ENCODE measurements at places on chromosomes 3 and 15.
A peak's percentile ranks its signal among the peaks of the same experiment; 100 is the strongest.

GRCh38 chr15:72375501-72375845 is 341 bp downstream of the HEXA start:
- no peak for DNase-seq

DNA sequence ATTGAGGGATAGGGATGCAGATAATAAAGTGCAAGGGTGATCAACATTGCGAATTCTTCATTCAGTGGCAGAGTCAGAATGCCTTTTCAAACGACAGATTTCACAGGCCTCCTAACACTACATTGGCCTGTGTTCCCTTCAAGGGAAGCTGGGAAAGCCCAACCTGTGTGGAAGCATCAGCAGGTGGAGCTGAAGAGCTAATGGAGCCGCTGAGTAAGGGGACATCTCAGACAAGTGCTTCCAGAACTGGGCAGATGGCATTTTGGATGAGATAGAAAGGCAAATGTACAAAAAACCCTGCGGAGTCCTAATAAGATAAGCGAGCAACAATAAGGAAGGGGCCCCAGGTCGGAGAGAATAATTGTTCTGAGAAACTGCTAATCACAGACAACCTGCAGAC is 8.5 kb upstream of the SLC24A5 start:
- DNase-seq, result no peak

DNA sequence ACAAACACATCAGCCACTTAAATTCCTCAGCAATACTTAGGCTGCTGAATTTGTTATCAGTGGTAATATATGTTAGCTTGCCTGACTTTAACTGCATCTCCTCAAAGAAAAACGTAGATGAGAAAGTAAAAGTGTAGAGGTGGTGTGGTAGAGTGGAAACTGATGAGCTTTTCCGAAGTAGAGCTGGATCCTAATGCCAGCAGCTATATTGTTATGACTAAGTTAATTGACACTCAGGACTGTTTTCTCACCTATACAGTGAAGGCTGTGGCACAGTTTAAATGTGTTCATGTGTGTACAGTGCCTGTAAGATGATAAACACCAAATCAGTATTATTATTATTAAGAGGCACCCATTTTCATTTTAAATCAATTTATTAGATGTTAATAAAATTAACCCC is 174.9 kb downstream of the TNIK start:
- DNase-seq, result no peak

- no peak for DNase-seq
These were observed 411.8 kb downstream of the TBC1D5 start for GRCh38 chr3:17330660-17331059.

DNA sequence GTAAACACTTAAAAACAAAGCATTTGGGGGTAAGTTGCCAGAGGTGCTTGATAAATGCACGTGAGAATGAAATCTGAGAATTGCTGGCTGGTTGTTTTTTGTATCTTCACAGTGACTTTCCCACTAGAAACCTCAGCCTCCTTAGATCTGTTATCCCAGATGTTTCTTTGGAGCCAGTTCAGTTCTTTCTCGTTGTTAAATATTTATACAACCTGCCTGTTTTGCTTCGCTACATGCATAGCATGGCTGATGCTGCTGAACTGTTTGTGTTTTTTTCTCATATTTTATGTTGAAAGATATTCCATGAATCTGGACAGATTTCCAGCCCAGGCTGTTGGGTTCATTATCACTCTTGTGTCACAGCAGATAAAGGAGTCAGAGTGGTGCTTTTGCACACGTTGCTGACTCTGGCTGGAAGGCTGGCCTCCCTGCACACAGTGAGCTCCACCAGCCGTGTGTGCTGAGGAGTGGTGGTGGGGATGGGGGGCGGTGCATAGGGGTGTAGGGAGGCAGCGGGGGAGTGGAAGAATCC is 80.2 kb downstream of the ARNT2 start:
- no peak for DNase-seq

- no peak for DNase-seq
These were observed 256.2 kb upstream of the IL12A start for GRCh38 chr3:159732172-159733111.

GRCh38 chr3:8733332-8734094 is at the start of gene CAV3:
TSS of gene CAV3 (plus strand) at chr3:8733802. CDS start at chr3:8733877, 75 bp downstream.
- DNase-seq, result no peak

GRCh38 chr15:78312536-78312935 is 13.1 kb upstream of the SKIC8 start:
- DNase-seq, result no peak

- peak; percentile 55 for DNase-seq
These were observed 97.7 kb downstream of the RPL39L start for GRCh38 chr3:187041362-187042307.

- DNase-seq, result no peak
These were observed 20.3 kb upstream of the CYP11A1 start for GRCh38 chr15:74387621-74388362.

- DNase-seq, result no peak
These were observed 109.4 kb downstream of the DLG1 start for GRCh38 chr3:197188963-197189362.

GRCh38 chr15:89332446-89332845 is 2.2 kb downstream of the POLG start:
- no peak for DNase-seq

GRCh38 chr3:108346301-108347227 is 50.2 kb downstream of the HHLA2 start:
- DNase-seq, result no peak

DNA sequence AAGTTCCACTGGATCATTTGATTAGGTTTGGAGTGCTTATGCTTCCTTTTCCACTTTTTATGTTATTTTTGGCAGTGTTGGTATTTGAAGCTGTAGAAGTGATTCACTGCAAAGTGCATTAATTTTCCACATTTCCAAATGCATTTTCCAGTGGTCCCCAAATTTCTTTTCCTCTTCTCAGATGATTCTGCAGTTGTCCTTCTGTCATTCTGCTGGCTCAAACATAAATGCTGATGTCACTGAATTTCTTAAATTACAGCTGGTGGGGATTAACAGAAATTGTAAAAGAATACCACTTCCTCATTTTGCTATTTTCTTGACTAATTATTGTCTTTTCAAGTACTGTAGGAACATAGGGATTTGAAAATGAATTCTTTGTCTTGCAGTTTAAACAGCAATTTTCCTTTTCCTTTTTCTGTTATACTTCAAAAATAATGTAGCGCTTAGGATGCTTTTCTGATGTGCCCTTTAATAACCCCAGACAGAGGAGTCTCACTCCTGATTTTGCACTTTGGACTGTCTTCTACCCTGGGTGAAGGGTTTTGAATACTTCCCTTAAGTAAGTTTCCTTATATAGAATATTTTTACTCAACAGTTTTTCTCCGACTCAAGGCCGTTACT is 25.0 kb downstream of the MITF start:
- DNase-seq, result no peak

- no peak for DNase-seq
These were observed 223.0 kb upstream of the MCTP2 start for GRCh38 chr15:94008104-94009074.

- no peak for DNase-seq
These were observed 359.6 kb downstream of the NTRK3 start for GRCh38 chr15:87896936-87897335.

- DNase-seq, result no peak
These were observed 58.8 kb downstream of the LSM3 start for GRCh38 chr3:14237457-14237856.

DNA sequence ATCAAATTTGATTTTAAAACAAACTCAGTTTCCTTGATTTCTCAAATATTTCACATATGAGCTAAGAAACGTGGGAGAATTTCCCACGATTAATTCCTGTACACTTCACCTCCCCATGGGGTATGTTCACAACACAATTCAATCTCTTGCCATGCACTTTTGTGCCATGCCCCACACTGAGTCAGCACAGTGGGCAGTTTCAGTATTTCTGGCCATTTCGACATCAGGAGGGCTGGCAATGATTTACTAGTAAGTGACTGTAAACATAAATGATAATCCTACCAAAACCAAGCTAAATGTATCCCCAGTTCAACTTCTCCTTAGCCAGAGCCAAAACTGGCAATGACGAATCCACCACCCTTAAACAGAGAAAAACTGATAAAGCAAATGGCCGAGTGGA is 293.6 kb downstream of the FGF12 start:
- no peak for DNase-seq

DNA sequence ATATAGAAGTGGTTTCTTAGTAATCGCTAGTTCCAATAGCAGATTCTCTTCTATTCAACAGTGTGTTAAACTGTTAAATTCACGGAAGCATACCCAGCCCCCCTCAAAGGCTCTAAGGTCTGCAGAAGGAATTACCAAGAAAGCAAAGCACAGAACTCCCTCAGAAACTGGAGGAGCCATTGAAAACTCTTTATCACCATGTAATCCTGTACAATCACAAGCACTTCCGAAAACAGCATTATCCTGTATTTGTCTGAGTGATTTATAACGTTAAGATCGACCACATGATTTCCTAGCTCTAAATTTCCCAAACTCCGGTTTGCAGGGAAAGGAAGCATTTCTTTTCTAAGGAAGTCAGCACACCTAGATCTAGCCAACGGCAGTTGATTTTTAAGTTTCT is 20.0 kb downstream of the MYO1E start:
- DNase-seq, result no peak

DNA sequence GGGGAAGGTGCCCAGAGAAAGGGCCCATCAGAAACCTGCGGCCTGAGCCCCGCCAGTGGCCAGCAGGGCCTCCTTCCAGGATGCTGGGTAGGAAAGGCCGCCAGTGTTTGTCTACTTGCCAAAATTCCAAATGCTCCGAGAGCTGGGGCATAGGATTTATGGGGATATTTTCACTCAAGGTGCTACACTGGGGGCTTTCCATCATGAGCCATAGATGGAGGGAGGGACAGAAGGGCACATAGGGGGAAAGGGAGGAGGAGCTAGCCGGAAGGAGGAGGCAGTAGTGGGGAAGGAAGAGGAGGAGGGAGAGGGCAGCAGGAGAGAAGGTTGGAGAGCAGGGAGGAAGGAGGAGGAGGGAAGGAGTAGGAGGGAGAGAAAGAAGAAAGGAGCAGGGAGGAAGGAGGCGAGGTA is 494.7 kb upstream of the PROK2 start:
- DNase-seq, result no peak

GRCh38 chr15:74422652-74423430 is 10.9 kb downstream of the SEMA7A start:
- no peak for DNase-seq

- no peak for DNase-seq
These were observed 31.9 kb upstream of the TICRR start for GRCh38 chr15:89543389-89543788.

DNA sequence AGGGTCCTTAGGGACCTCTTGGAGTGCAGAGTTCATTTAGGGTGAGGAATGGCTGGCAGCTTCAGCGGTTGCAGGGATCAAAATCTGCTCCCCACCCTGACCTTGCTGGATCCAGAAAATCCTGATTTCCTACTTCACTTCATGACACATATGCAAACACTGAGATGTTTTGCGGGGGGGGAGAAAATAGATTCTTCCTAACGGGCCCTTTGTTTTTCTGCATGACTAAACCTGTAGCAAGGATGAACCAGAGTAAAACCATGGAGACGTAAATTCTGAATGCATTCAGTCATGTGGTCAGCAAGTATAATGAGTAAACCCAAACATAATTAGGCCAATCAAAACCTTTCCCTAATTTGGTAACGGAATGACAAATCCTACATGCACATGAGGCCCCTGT is 20.0 kb upstream of the RBP1 start:
- DNase-seq, result no peak

DNA sequence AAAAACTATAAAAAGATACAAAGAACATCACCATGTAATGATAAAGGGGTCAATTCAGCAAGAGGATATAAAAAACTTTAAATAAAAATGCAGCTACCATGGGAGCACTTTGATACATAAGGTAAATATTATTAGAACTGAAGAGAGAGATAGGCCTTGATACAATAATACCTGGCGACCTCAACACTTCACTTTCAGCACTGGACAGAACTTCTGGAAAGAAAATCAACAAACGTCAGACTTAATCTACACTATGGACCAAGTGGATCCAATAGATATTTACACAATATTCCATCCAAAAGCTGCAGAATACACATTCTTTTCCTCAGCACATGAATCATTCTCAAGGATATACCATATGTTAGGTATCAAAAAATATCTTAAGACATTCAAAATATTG is 42.0 kb downstream of the WDR49 start:
- no peak for DNase-seq

DNA sequence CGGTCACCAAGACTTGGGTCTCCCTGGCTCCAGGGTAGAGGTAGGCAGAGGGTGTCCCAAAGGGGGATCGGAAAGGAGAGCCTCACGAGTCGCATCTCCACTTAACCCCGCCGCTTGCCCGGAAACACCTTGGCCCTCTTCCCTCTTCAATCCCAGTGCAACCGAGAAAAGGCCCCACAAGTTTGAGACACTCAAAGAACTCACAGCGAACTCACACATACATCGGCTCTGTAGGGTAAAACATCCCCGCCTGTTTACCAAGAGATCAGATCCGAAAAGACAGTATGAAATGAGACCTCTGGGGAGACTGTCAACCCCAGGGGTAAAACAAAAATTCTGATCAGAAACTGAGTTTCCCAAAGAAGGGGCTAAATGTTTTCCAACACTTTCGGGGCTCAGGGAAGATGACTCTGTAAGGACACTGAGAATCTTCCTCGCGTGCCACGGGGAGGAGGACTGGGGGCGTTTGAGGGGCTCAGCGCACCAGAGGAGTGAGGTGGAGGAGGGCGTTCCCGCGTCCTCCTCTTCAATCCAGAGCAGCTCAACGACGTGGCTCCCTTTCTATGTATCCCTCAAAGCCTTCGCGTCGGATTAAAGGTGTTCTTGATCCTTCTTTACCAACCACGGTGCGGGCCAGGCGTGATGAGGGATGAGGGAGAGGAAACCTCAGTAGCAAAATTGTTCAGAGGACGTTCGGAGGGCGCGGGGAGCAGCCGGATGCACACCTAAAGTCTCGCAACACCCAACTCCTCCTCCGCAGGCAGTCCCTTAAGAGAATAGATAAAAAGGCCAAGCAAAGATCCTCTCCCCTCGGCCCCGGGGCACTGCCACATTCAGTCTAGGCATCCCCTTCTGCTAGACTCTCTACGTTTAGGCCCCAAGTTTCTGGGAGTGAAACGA is 3.7 kb downstream of the WNT5A start:
- DNase-seq, result no peak

- no peak for DNase-seq
These were observed 282.5 kb upstream of the CNTN3 start for GRCh38 chr3:74897006-74897405.

DNA sequence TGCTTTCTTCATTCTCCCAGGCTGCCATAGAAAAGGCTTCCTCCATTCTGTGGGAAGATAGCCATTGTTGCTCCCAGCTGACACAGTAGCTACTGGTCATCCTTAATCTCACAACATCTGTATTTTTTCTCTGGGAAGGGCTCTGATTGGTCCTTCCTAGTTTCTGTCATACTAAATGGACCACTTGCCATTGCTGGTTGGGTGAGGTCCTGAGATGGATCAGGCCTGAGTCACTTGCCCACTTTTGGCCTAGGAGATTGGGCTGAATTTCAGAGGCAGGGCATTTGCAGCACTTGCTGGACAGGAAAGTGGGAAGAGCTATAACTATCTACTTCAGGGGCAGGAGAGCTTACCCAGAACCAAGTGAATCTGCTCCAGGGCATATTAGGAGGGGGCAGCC is 106.5 kb upstream of the PROK2 start:
- DNase-seq, result no peak

GRCh38 chr3:100454677-100455076 is 37.7 kb upstream of the TMEM45A start:
- no peak for DNase-seq

Measured in CD4-positive, alpha-beta memory T cell (primary cell).